ENCODE measurements at places on chromosomes 1 and 21.

GRCh38 chr1:112506306-112506705 lies 2.5 kb upstream of the WNT2B start:
- no peak for DNase-seq

DNA sequence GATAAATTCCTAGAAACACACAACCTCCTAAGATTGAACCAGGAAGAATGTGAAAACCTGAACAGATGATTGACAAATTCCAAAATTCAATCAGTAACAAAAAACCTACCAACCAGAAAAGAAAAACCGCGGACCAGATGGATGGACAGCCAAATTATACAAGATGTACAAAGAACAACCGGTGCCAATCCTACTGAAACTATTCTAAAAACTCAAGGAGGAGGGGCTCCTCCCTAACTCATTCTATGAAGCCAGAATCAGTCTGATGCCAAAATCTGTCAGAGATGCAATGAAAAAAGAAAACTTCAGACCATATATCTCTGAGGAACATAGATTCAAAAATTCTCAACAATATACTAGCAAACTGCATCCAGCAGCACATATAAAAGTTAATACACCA lies 262.4 kb upstream of the DAB1 start:
- DNase-seq, result no peak

DNA sequence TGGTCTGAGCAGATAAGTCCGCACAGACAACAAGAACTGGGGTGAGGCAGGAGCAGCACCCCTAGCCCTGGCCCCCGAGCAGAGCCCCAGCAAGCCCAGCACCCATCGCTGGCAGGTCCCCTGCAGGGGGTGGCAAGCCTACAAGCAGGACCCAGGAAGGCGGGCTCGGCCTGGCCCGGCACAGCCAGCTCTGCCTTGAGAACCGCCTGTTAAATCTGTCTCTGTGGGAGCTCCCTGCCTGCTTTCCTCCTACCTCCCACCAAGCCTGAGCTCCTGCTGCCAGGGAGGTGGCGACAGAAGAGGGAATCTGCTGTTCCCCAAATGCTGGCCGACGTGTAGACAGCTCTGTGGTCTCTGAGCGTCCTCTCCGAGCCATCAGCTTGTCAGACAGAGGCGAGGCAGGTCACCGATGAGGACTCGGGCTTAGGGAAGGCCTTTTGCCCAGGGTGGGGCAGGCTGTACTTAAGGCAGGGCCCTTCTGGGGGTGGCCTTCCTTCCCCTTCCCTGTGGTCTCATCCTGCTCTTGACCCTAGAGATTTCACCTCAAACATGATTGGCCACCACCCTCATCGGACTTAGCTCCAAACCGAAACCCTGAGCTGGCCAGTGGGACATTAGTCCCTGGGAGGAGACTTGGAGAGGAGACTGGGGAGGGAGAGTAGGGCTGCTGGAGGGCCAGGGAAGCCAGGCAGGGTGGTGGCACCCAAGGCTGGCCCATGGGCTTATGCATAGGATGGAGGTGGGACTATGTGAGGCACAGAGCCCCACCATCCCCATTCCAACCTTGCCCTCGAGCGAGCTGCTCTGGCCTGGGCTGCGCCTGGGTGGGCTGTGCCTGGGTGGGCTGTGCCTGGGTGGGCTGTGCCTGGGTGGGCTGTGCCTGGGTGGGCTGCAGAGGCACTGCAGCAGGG lies 7.7 kb downstream of the SELENON start:
- no peak for DNase-seq

- DNase-seq, result no peak
Measured at GRCh38 chr1:25804244-25804963, 4.4 kb downstream of the SELENON start.

- no peak for DNase-seq
Measured at GRCh38 chr21:30391492-30392025, 4.3 kb upstream of the KRTAP13-1 start.

GRCh38 chr1:24893431-24893830 lies 36.6 kb downstream of the RUNX3 start:
- DNase-seq, result no peak

Data from activated CD4-positive, alpha-beta T cell treated with anti-CD3 and anti-CD28 coated beads for 24 hours (primary cell).